Tongue (tissue), 3 donors: ENCODE measurements at places on chromosomes 6 and 20. TPM values are rescaled to one million over a fixed set of nuclear protein-coding genes. Genes with fewer than 3 reads are reported as not detected.

DNA sequence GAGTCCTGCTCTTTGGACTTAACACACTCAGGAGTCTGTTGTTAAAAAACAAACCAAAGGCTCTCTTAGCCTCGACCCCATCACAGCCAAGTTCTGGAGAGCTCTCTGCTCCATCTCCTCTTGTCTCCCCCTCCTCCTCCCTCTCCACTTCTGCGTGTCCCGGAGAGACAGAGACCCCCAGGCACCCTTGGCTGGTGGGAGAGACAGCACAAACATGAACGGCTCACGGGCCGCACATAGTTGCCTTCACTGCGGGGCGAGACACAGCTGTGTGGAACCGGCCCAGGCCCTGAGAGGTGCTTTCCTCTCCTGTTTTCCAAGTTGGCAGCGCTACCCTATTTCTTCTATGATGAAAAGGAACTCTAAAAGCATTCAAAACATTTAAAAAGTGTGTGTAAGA is 23.3 kb upstream of the MYT1 start:
- no peak for DNase-seq

GRCh38 chr6:152154559-152155356 is 347.3 kb downstream of the ESR1 start:
- no peak for DNase-seq

- peak; percentile 20 for DNase-seq
These were observed 17.4 kb upstream of the GFOD1 start for GRCh38 chr6:13504611-13505344.

DNA sequence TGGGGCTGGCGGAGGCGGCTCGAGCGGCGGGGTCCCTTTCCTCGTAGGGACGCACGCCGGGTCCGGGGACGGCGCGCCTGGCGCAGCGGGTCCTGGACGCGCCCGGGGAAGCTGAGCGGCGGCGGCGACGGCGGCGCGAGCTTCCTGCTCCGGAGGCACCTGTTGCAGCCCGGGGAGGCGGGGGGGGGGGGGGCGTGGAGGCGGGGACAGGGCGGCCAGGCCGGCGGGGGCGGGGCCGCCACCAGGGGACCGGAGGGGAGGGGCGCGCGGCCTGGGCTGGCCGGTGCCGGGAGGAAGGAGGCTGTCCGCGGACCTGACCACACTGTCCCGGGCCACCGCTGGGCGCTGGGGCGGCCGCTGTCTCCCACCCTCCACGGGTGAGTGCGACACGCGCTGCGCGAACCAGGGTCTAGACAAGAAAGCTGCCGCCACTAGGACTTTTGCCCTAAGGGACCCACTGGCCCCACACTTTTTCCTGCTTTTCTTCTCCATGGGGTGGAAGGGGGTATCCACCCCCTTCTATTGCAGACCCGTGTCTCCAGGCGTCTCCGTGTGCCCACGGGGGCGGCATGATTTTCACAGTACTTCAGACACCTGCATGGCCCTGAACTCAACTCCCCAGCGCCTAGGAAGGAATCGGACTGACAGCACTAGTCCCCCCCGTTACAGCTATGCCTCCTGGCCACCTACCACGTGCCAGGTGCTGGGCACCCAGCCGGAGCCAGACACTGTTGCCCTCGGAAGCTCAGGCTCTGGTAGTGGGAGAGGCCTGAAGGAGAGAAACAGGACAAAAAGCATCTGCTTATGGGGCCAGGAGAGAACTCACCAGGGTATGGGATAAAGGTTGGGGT is at the start of gene NFATC2:
TSS of gene NFATC2 (minus strand) at position 149 of the 851 bp plus-strand sequence. CDS start 220 bp downstream, outside the sequence.
- peak; percentile 56 for DNase-seq

DNA sequence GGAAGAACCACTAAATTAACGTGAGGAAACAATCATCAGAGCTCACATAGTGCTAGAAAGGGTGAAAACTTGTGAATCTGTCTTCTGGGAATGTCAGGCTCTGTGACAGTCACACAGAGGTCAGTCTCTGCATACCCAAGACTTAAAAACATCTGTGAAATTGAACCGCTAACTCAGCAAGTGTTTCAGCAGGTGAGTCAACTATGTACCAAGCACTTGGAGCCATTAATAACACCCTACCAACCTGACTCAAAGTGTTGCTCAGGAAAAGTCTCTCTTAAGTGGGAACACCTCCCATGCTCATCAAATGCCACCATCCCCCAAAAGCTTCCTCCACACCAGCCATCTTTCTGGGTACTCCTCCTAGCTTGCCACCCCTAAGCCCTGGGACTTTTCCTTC is 92.3 kb upstream of the CARMIL1 start:
- DNase-seq: no peak

- peak; percentile 49 for DNase-seq
These were observed 201.9 kb downstream of the PLCB4 start for GRCh38 chr20:9270831-9271230.

DNA sequence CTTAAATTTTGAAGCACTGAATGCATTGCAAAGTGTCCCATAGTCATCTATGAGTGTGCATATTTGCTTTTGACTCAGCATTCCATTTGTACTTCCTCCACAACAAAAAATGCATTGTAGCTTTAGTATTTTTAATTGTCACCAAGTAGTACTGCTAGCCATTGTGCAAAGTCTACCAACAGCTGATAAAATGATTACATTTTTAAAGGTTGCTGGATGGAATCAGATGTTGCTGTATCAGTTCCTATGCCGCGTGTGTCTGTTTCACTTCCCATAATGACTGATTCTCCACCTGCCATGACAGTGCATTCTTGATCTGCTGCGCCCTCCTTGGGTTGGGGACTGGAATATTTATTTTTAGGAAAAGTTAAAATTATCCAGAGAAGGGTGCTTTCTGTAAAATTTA is 41.2 kb downstream of the SLX4IP start:
- DNase-seq: no peak

- no peak for DNase-seq
These were observed 36.9 kb upstream of the HLA-C start for GRCh38 chr6:31308845-31309175.

DNA sequence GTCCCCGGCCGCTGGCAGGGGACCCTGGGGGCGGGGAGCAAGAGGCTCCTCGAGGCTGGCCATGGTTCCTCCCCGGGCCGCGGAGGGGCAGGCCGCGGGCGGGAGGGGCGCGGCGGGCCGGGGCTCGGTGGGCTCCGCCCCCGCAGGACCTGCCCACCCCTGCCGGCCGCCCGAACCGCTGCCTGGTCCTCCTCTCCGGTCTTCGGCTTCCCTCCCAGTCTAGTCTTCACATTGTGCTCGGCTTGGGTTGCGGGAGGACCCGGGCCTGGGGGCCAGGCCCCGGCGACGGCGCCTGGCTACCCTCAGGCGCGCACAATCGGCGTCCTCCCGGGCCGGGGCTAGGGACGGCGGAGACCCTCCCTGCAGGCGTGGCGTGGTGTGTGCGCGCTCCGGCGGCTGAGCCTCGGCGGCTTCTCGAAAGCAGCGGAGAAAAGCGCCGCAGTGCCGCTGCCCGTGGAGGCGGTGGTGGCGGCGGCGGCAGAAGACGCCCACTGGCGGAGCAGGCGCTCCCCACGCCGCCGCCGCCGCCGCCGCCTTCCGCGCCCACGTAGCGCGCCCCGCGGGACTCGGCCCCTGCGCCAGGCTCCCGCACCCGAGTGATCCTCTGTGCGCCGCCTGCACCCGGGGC is at the start of gene PDE10A:
TSS of gene PDE10A (minus strand) at position 493 of the 628 bp plus-strand sequence. CDS start at position 63, 430 bp downstream.
- peak; percentile 82 for DNase-seq

Gene OXT
- not detected for total RNA-seq

Gene LY6G5C
- total RNA-seq: not detected

Gene B3GALT4
- 4.6 TPM for total RNA-seq
